Peyer's patch (tissue), 4 donors: ENCODE measurements at places on chromosomes 3 and 15.

- no peak for DNase-seq
These were observed 248.0 kb upstream of the LYSMD4 start for GRCh38 chr15:99981191-99981647.

GRCh38 chr3:43180027-43180426 is 74.1 kb upstream of the POMGNT2 start:
- DNase-seq = peak; percentile 51

- peak; percentile 65 for DNase-seq
These were observed 10.0 kb downstream of the ATP13A3 start for GRCh38 chr3:194476784-194477183.

GRCh38 chr15:51879555-51879954 is 50.1 kb downstream of the TMOD3 start:
- no peak for DNase-seq

GRCh38 chr3:59540696-59541095 is 490.9 kb upstream of the CFAP20DC start:
- DNase-seq = no peak

- no peak for DNase-seq
These were observed 440.2 kb downstream of the LPP start for GRCh38 chr3:188594139-188594538.
